NCI-H187 (cell line): ENCODE measurements at places on chromosomes 16 and 17.

GRCh38 chr16:78116946-78117345, 17.5 kb downstream of the WWOX start:
- DNase-seq = no peak

DNA sequence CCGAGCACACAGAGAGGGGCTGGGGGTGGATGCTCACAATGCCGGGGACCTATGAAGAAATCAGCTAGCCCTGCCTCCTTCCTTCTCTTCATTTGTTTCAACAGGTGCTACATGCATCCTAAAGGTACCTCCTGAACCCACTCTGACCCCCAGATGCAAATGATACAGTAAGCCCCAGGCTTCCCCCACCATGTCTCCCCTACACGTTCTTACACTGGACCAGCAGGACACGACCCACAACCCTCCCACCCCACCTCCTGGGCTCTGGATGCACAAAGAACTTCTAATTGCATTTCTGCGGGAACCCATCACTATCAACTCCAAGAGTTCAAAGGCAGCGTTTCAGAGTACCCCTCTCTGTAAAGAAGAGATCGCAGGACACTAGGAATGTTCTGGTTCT, 2.1 kb downstream of the XYLT1 start:
- DNase-seq = no peak

DNA sequence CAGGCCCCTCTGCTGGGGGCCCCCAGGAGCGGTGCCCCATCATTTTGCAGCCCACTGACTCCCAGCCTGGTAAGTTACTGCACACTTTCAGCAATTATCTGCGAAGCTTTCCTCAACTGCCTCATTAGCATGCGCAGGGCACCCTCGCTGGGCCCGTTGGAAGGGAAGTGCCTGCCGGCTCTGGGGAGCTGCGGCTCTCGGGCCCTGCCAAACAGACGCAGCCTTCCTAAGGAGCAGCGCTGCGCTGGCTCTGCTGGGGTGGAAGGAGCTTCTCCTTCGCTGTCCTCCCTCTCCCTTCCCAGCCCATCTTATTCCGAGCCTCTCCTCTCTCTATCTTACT, 71.0 kb downstream of the RBBP6 start:
- no peak for DNase-seq

- no peak for DNase-seq
Measured at GRCh38 chr17:79269620-79270019, 195.0 kb downstream of the ENGASE start.

DNA sequence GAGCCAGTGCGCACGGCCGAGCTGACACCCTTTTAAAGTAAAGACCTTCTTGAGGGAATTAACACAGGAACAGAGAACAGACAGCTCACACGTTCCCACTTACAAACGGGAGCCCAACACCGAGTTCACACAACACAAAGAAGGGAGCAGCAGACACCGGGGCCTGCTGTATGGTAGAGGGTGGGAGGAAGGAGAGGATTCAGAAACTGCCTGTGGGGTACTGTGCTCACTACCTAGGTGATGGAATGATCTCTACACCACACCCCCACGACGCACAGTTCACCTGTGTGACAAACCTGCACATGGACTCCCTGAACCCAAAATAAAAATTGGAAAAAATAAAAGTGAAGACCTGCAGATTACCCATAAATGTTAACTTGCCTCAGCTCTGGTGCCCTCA, 32.5 kb downstream of the TMC6 start:
- no peak for DNase-seq

GRCh38 chr16:47374629-47375028, 86.2 kb downstream of the ITFG1 start:
- DNase-seq = no peak

DNA sequence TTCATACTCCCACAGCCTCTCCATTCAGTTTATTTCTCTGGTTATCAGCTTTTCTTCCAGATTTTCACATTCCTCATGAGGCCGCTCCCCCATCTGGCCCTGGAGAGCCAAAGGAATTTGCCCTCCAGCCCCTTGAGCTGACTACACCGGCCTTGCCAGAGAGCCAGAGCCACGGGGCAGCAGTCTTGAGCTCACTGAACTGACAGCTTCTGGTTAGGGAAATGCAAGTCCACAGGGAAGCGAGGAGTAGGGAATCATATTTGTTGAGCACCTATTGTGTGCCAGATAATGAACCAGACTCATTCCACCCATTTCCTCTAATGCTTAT, 102.4 kb downstream of the ABCC12 start:
- DNase-seq = no peak

GRCh38 chr16:67248401-67249177, at the start of gene SLC9A5:
SLC9A5 (plus strand) TSS chr16:67248979; CDS start chr16:67249015, 36 bp downstream.
- no peak for DNase-seq

GRCh38 chr17:66531851-66532295, 229.5 kb downstream of the PRKCA start:
- no peak for DNase-seq

GRCh38 chr16:29791845-29792807, 1.6 kb downstream of the KIF22 start:
- DNase-seq = no peak

DNA sequence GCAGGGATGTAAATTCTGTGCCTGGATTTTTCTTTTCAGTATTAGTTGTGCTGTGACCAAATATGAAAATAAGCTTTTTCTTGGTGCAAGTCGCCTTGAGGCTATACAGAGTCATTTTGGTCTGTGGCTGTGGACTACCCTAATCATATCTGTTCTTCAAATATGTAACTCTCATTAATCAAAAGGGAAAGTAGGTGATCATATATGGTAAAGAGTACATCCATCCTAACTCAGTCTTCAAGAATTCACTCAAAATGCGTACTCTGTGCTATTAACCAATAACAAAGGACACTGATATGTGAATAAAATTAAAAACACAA, 2.6 kb downstream of the CPD start:
- DNase-seq = no peak

DNA sequence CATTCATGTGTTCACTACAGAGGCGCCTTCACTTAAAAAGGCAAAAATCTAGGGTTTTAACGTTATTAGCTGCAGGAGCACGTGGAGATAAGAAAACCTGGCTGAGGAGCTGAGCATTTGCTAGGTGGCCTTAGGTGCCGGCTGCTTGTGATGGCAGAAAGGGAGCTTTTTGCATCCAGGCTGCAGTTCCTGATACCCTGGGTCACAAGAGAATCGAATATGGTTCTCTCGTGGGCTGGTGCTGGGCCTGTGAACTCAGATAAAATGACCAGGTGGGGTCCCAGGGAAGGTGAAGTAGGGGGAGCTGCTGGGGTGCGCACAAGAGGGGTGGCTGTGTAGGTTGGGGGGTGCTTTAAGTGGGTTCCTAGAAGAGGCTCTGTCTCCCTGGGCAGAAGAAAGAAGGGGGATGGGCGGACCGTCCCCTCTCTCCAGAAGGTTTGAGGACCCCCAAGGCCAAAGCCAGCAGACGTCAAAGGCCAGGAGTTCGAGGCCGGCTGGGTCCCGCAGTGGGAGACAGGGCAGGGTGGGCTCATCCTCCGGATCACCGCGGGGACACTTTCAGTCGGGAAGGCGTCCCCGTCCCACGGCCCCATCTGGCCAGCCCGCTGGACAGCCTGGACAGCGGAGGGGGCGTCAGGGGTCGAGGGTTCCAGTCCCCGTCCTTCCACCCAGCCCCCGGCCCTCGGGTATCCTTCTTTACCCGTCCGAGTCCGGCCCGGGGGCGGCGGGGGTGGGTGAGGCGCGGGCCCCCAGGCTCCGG, 740 bp upstream of the CMIP start:
- DNase-seq = no peak

GRCh38 chr17:81471818-81472456, 40.7 kb downstream of the ACTG1 start:
- DNase-seq = no peak

DNA sequence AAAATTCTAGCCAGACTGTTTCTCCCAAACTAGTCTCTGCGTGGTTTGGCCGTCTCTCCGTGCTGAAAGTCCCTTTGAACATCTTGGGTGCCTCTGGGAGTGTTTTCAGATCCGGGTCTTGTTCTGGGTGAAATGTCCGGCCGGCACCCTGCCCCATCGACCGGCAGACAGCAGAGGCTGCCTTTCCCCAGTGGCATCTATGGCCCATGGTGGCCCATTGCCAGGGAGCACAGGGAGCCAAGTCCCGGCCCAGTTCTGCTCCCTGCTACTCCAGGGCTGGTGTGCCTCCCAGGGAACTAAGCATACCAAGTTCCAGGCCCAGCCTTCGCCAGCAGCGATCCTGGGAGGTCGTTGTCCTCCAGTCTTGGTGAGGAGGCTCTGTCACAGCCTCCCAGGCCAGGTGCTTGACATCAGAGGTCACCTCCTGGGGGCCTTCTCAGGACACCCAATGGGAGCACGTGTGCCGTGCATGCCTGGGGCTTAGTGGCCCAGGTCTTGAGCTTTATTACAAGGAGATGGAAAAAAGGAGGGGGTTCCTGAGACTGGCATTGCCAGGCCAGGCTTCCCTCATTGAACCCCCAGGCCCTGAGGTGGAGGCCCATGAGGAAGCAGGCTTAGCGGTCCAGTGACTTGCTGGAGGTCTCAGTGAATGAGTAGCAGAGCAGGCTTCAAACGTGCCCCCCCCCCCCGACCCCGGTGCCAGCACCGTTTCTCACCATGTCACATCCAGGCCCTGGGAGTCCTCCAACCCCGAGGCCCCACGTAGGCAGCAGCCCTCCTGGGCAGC, 54.0 kb downstream of the PGS1 start:
- no peak for DNase-seq

GRCh38 chr16:78458588-78458987, 359.1 kb downstream of the WWOX start:
- no peak for DNase-seq

DNA sequence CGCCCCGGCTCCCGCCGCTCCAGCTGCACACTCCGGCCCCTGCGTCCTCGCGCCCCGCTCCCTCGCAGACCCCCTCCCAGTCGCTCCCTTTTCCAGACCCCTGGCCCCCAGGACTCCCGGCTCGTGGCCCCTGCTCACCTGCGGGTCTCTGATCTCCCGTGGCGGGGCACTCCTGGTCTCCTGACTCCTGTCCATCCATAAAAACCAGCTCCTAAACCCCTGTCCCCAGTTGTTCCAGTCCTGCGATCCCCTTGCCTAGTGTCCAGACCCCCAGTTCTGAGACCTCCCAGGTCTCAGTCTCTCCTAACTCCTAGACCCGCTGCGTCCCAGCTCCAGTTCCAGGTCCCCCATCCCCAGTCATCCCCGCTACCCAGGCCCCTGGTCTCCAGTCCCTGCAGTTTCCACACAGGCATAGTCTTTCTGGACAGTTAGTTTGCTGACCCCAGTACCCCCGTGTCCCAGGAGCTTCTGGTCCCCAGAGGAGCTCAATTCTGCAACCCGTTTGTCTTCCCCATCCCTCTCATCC, 379 bp downstream of the SNX29 start:
- DNase-seq = no peak

DNA sequence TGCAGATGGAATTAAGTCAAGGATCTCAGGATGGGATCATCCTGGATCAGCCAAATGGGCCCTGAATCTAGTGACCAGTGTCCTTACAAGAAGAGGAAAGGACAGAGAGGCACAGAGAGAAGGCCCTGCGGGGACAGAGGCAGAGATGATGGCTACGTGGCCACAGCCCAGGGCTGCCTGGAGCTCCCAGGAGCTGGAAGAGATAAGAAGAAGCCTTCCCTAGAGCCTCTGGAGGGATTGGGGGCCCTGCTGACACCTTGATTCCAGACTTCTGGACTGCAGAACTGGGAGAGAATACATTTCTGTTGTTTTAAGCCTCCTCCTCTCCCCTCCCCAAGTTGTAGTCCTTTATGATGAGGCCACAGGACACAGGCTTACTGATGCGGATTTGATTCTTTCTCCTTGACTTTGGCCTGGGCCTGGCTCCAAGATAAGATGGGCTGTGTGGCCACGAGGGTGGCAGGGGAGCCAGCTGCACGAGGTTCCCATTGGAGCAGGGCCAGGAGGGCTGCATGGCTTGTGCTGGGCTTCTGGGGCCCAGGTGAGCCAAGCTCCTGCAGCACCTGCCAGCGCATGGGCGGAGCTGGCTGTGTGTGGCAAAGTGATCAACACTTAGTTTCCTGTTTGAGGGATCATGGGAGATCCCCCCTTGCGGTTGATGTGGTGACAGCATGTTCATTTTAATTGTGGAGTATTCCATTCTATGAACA, 146.1 kb downstream of the IRF8 start:
- no peak for DNase-seq

DNA sequence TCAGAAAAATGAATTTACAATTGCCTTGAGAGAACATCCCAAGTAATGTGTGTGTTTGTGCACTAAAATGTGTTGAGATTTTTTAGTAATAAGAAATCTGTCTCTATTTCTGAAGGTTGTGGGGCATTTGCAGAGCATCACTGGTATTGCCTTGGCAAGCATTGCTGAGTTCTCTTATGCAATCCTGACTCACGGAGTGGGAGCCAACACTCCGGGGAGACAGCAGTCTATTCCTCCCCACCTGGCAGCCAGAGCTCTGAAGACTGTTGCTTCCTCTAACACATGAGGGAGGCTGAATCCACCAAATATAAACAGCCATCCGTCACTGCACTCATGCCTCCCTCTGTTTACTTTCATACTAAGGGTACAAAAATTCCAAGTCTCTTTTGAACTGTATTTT, 10.6 kb downstream of the CNTD1 start:
- no peak for DNase-seq

- DNase-seq = no peak
Measured at GRCh38 chr17:57104461-57105175, 19.6 kb downstream of the AKAP1 start.

GRCh38 chr17:63294776-63295175, 151.3 kb downstream of the CYB561 start:
- DNase-seq = no peak

- no peak for DNase-seq
Measured at GRCh38 chr17:4176808-4177472, 33.9 kb downstream of the CYB5D2 start.

GRCh38 chr16:49278944-49279725, 2.5 kb downstream of the CBLN1 start:
- no peak for DNase-seq

DNA sequence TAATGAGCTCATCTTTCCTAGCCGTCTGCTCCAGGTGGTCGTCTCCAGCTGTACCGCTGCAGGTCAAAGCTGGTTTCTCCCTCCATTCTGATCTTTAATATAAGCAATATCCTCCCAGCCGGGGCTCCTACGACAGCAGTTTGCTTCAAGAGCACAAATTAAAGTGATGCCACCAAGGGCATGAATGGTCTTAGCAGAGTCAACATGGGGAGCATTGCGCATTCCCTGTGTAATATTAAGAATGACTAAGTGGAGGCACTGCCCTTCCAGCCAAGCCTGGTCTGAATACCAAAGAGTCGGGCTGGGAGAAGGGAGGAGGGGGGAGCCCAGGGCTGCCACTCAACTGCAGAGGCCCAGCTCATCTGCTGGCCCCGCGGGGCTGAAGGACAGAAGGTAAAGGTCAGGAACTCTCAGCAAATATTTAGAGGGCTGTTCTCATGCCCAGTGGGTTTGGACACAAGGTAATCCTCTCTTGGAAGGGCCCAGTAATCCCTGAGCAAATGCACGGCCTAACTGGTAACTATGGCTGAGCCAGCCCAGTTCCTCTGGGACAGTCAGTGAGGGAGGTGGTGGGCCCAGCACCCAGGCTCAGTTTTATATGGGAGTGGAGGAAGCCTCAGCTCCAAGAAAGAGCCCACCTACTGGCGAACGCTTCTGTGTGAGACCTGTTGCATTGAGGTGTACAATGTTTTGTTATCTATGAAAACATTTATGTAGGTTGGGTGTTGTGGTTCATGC, 121.2 kb downstream of the IRX3 start:
- DNase-seq = no peak

- no peak for DNase-seq
Measured at GRCh38 chr17:73133911-73134649, 30.7 kb upstream of the SSTR2 start.
